ENCODE measurements at places on chromosomes 3 and 15.

GRCh38 chr3:87576752-87577151 lies 300.4 kb upstream of the POU1F1 start:
- DNase-seq: no peak

GRCh38 chr15:72199721-72200212 lies 2.2 kb upstream of the GRAMD2A start:
- peak; percentile 67 for DNase-seq

DNA sequence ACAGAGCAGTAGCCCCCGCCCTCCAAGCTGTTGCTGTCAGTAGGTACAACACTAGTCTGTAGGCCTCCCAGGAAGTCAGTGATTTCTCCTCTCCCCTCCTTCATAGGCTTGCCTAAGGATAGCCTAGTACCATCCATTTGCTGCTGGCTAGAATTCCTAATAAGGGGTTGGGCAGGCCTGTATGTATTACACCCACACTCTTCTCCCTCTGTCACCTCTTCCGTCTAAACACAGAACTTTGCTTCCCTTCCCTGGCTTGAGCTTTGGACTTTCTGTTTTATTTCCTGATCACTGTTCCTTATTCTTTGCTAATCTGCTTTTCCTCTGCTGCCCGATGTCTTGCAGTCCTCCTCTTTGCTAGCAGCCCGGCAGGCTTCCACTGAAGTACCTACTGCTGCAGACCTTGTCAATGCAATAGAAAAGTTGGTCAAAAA lies 93.4 kb upstream of the UMPS start:
- no peak for DNase-seq

DNA sequence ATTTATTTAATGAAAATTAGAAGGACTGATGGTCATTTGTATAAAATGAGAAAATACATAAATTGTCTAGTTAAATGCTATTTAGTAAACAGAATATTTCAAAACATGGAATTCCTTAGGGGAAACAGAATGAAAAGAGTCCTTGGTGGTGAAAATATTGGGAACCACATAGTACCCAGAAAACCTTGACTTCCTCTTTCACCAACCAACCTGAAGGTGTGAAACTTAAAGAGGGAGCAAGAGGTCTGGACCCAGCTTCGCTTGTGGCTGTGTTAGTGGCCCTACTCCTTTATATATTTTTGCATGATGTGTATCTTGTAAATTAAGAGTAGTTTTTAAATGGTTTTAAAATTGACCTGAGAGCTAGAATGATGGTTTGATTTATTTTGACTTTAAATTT lies 64.2 kb downstream of the MAP2K5 start:
- no peak for DNase-seq

DNA sequence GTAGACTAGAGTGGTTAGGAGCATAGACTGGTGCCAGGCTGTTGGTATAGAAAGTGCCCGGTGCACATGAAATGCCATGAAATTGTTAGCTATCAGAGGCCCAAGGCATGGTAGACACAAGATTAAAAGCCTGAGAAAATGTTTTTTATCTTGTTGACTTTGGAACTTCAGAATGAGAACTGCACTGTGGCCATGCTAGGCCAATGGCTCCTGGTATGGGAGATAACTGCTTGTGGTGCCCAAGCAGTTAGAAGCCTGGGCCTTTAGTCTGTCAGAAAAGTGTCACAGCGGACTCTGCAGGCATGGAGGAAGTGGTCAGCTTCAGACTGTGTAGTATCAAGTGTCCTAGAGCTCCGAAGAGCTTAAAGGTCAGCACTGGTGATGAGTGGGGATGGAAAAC lies 11.9 kb downstream of the FYCO1 start:
- DNase-seq: no peak

GRCh38 chr15:93420050-93420452 lies 331.0 kb upstream of the RGMA start:
- no peak for DNase-seq

DNA sequence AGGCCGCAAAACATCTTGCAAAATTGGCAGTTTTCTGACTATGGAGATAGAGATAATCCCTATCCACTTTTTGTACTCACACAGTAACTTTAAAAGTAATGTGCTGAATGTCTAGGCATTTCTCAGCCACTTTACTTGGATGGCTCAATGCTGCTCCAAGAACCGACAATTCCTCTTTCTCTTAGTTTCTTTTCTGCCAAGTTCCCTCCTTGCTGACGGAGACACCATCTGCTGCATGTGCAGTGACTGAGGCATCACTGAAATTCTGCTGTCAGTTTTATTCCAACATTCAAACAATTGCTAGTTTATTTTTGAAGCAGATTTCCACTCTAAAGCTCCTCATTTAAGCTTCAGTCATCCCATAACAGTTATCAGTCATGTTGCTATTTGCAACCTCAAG lies 116.0 kb upstream of the RBMS3 start:
- no peak for DNase-seq

DNA sequence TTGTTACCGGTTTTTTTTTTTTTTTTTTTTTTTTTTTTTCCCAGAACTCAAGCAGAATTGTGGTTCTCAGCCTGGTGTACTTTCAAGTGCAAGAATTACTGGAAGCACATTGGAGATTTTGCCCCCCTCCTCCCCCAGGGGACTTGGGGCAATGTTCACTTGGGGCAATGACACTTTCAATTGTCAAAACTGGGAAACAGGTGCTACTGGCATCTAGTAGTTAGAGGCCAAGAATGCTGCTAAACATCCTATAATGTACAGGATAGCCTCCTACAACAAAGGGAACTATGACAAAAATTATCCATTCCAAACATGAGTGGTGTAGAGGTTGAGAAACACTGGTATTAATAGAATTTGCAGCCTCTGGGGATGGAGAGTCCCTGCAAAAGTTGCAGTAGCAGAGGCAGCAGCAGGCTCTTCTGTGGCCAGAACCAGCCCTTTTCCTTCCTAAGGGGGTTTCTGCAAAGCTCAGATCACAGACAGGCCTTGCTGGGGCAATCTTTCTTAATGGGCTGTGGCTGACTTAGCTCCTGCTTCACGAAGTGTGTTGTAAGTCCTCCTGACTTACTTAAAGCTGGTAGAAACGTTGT lies 144.3 kb upstream of the MRPS22 start:
- DNase-seq: no peak

- no peak for DNase-seq
These were observed 78.1 kb upstream of the XCR1 start for GRCh38 chr3:46105306-46105919.

- DNase-seq: no peak
These were observed 60.3 kb downstream of the CHRD start for GRCh38 chr3:184440151-184440550.

GRCh38 chr3:85837402-85837801 lies 878.6 kb downstream of the CADM2 start:
- no peak for DNase-seq

GRCh38 chr15:74381481-74381880 lies 14.0 kb upstream of the CYP11A1 start:
- DNase-seq: no peak

GRCh38 chr3:127458696-127459604 lies 131.6 kb downstream of the TPRA1 start:
- no peak for DNase-seq

GRCh38 chr3:28901018-28901417 lies 379.9 kb upstream of the RBMS3 start:
- no peak for DNase-seq

DNA sequence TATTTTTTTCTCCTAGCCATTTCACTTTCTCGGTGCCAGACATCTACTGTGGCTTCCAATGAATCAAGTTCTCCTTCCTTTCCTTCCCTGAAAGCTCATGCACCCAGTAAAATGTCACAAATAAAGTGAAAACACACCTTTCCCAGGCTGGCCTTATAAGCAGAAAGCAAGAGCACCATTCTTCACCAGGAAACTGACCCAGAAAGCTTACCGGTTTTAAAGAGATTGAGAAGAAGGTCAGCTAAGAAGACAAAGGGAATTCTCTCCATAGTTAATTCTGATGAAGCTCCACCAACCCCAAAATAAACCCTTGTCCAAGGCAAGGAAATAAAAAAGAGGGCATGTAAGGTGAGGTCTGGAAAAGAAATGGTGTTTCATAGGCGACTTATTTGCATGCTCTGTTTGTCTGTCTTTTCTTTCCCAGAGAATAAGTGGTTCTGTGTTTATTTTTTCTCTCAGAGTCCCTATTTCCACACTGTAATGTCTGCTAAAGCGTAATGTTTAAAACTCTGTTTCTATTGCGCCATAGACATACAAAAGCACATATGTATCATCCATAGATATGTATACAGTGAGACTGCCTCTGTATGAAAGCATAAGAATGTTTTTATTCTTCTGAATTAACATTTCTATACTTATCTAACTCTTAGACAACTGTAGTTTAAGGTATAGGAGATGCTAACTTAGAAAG lies 2.8 kb downstream of the LSAMP start:
- DNase-seq: no peak

- no peak for DNase-seq
These were observed 96.3 kb upstream of the SLC6A6 start for GRCh38 chr3:14306142-14306541.

GRCh38 chr3:17640466-17640865 lies 102.0 kb downstream of the TBC1D5 start:
- DNase-seq: no peak

GRCh38 chr3:49781415-49782199 lies 4.7 kb downstream of the IP6K1 start:
- DNase-seq: no peak

DNA sequence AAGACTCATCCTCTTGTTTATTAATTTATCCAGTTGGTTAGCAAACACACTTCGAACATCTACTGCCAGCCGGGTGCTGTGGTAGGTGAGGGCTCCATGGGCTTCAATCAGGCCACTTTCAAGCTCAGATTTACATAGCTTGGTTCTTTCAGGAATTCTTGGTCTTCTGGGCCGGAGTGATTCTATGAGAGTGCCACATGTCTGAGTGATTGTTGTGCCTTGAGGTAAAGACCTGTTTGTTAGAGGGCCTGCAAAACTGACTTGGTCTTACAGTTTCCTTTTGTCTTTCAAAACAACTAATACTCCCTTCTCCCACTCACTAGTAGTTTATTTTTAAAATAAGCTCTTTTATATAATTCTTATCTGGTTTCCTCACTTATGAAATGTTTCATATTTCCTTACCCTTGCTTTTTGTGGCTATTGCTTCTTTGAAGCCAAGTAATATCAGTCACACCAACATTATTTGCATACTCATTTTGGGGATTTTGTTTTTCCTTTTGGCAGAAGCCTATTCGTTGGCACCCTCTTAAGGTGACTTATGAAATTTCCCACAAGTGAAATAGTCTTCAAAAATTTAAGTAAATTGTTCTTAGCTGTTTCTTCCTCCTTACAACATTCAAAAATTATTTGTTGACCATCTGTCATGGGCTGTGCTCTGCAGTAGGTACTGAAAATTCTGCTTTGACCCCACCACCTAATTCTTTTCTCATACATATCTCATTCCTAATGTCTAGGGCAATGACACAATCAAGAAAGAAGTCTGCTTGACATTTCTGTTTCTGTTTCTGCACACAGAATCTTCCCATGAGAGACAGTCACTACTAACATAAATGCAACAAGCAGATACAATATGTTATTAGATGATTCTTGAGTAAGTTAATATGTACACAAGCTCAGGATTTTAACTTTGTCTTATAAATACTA lies 120.2 kb downstream of the LRRC28 start:
- no peak for DNase-seq

GRCh38 chr3:35409991-35410390 lies 229.3 kb upstream of the ARPP21 start:
- no peak for DNase-seq

DNA sequence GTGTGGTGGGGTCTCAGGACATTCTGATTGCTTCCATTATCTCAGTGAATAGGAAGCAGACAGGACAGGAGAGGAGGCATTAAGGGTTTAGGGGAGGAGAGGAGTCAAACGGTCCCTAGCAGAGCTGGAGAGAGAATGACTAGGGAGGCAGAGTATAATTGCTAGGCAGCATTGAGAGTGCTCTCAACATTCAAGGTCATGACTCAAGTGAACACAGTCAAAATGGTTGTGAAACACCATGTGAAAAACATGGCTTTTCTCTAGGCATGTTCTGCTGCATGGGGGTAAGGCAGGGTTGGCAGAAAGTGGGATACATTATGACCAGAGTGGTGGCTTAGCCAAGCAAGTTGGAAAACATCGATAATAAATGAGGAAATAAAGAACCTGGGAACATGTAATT lies 19.5 kb upstream of the HRH1 start:
- DNase-seq: no peak

- no peak for DNase-seq
These were observed 116.3 kb upstream of the BHLHE40 start for GRCh38 chr3:4862973-4863372.

DNA sequence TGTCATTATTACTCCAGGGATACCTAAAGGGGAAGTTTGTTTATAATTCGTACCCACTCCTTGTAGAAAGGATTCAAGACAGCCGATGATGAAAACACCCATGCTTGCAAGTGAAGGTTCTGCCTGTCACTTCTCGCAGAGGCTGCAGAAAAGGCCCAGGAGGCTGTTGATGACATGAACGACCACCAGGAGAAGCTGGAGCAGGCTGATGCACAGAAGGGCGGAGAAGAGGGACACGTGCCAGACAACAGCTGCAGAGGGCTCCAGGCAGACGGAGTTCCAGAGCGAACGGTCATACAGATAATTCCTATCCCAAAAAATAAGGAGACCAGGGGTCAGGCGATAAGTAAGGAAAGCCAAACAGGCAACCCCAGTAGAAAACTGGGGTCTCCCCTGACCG lies 5.7 kb upstream of the DYNLT2B start:
- DNase-seq: no peak

GRCh38 chr15:48708641-48709040 lies 63.1 kb upstream of the FBN1 start:
- DNase-seq: no peak

DNA sequence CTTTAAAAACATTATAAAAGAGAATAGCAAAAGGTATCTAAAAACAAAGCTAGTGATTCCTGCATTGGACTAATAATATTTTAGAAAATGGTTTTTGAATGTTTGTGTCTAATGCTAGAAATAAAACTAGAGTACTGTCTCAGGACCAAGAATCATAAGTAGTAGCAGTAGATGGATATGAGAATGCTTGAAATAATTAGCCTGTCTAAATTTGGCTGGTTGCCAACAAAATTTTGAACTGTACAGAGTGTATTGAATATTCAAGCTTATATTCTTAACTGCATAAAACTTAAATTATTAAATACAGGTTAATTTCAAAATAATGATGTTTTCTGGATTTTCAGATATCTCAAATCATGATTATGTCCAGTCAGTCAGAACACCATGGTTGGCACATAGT lies 14.0 kb downstream of the ABHD5 start:
- no peak for DNase-seq

GRCh38 chr15:72271895-72272212 lies 500 bp downstream of the PARP6 start:
- DNase-seq: no peak

DNA sequence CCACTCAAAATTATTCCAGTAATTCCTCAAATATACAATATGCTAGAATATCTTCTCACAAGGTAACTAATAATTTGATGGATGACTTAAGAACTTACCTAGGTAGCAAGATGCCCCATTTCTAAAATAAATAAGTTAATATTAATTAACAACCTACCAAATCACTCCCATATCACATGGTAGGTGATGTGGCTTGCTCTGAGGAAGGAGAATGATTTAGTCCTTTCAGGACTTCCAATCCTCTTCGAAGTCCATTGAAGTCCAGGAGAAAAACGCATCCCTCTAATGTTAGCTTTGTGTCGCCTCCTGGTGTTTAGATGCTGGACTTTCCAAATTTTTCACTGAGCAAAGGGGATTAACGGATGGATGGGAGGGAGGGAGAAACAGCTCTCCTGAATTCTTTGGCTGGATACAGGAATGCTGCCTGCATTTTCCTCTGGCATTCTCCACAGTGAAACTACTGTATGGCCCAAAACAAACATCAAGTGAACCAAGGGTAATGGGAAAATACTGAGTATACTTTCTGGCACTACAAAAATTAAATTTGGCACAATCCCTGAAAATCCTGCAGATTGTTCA lies 58.6 kb downstream of the PRICKLE2 start:
- DNase-seq: no peak

Measured in cerebellar nuclear complex (tissue), 1 donor.